ENCODE measurements at places on chromosomes 13 and 19.

- DNase-seq = no peak
Measured at GRCh38 chr13:65347420-65348030, 1882.6 kb downstream of the PCDH9 start.

GRCh38 chr19:31568724-31569123 lies 219.5 kb upstream of the TSHZ3 start:
- DNase-seq = no peak

GRCh38 chr13:61905054-61905453 lies 489.4 kb upstream of the PCDH20 start:
- DNase-seq = no peak

GRCh38 chr13:45915686-45916439 lies 64.3 kb upstream of the SIAH3 start:
- no peak for DNase-seq

GRCh38 chr19:3292958-3293529 lies 68.6 kb downstream of the CELF5 start:
- DNase-seq = no peak

GRCh38 chr13:31042481-31043165 lies 110.2 kb downstream of the TEX26 start:
- no peak for DNase-seq

DNA sequence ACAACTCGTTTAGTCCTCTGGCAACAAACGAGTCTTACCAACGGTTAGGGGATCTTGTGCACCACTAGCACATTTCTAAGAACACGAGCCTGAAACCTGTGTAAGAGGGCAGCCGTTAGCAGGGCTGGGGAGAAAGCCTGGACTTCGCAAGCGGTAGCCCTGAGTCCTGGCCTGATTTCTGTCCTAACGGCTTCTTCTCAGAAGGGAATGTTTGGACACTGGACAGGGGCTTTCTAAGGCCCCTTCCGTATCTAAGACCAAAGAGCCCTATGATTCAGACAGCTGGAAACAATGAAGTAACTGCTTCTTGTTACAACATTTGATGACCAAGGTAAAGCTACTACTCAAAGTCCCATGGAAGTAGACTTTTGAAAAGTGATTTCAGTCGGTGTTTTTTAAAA lies 2.2 kb downstream of the ANKRD10 start:
- peak; percentile 87 for DNase-seq

GRCh38 chr19:2181633-2181997 lies 17.9 kb downstream of the DOT1L start:
- DNase-seq = no peak

DNA sequence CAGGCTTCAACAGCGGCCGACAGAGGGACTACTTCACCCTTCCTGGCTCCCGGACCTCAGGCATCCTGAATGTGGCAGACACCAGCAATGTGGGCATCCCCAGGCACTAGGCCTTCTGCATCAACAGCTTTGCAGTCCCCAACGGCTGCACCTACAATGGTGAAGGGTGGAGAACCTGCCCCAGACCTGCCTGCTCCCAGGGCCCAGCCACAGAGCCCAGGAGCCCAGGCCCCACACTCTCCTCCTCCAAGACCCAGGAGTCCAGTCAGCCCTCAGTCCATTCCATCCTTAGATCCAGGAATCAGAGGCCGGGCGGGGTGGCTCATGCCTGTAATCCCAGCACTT lies 34.5 kb downstream of the HPN start:
- no peak for DNase-seq

DNA sequence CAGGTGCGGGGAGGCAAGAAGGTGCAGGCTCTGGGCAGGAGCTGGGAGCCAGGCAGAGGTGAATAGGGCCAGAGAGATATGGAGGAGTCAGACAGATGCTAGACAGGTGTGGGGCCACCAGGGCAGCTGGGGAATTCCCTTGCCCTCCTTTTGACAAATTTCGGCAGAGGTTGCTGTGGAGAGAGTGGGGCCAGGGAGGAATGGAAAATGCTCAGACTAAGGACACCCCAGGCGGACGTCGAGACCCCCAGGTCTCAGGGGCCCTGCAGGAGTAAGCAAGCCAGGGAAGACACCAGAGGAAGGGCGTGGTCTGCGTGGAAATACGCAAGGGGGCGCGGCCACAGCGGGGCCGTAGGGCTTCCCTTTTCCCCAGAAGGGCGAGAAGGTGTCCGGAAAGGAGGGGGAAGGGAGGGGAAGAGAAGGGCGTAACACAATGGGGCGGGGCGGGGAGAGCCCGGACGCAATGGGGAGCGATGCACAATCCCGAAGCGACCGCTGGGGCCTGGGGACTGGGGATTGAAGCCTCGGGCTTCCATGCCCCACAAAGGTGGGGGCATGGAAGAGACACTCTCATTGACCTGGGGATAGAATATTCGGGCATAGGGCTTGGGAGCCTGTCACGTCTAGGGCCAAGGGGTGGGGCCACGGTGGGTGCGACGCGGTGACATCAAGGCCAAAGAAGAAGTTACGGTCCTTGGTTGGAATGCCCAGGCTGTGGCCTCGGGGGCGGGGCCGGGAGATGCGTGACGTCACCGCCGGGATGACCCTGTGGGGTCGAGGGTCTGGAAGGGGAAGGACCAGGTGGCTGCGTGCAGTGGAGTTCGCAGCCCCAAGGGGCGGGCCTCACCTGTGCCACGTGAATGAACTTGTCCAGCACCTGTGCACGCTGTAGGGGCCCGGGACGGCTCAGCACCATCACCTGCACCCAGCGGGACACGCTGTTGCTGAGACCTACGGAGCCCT lies 8.2 kb downstream of the RASGRP4 start:
- no peak for DNase-seq

DNA sequence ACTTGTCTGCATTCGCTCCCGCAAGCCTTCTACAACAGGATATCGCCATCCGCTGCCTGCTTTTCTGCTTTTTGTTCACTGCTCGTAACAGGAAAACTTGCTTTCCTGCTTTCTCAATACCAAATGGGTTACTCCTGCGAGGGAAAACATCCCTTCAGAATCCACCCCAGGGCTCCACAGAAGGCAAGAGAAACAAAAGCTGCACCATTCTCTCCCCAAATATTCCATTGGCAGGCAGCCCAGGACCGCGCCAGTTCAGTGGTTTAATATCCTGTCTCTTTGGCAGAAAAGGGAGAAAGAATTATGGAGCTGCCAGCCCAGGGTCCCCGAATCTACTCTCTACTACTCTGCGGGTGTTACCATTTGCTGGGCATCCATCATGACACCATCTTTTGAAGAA lies 84.7 kb upstream of the DOCK9 start:
- peak; percentile 41 for DNase-seq

GRCh38 chr19:28614634-28615545 lies 598.1 kb downstream of the UQCRFS1 start:
- no peak for DNase-seq

DNA sequence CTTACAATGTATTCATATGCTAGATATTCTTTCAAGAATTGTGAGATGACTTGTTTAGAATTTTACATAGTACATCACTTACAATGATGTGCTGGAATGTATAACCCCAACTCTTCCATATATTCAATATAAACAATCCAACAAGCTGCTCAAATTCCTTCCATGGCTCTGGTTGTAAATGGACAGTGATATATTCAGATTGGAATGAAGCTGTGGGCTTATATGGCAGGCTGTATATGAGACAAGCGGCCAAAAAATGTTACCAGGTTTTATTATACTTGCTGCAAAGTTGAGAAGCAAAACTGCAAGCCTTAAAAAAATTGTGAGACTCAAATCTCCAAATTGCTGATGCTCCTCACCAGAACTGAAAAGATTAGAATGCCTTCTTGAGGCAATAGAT lies 83.6 kb upstream of the KLF12 start:
- peak; percentile 25 for DNase-seq

DNA sequence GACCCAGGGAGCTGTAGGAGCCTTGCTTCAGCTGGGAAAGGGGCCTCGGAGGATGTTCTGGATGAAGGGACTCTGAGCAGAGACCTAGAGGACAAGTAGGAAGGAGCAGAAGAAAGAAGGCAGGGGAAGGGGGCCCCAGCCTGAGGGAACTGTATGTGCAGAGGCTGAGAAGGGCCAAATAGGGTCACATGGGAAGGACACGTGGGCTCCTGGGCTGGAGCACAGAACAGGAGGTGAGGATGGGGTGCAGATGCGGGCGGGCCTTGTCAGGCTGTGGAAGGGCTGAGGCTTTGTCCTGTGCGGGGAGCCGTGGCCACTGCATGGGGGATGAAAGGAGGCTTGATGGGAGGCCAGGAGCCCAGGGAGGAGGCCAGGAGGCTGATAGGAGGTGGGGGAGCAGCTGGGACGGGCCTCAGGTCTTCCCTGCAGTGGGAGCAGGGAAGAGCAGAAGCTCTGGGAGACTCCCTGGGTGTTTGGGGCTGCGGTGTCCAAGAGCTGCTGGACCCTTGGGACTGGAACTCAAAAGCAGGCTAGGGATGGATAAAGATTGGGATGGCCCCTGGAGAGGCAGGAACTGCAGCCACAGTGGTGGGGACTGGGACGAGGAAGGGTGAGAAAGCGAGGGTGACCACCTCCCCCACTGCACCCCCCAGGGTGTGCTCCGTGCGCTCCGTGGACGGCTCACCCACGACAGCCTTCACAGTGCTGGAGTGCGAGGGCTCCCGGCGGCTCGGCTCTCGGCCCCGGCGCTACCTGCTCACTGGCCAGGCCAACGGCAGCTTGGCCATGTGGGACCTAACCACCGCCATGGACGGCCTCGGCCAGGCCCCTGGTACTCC lies 11.4 kb upstream of the LTBP4 start:
- no peak for DNase-seq

DNA sequence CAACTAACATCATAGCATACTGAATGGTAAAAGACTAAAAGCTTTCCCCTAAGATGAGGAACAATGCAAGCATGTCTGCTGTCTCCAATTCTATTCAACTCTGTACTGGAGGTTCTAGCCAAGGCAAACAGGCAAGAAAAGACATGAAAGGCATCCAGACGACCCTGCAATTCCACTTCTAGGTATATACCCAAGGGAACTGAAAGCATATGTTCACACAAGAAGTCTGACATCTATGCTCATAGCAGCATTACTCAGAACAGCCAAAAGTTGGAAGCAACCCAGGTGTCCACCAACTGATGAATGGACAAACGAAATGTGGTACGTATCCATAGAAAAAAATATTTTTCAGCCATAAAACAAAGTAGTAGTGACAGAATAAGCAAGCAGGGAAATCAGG lies 39.1 kb downstream of the PEPD start:
- no peak for DNase-seq

- no peak for DNase-seq
Measured at GRCh38 chr13:98801626-98802418, 49.4 kb upstream of the SLC15A1 start.

DNA sequence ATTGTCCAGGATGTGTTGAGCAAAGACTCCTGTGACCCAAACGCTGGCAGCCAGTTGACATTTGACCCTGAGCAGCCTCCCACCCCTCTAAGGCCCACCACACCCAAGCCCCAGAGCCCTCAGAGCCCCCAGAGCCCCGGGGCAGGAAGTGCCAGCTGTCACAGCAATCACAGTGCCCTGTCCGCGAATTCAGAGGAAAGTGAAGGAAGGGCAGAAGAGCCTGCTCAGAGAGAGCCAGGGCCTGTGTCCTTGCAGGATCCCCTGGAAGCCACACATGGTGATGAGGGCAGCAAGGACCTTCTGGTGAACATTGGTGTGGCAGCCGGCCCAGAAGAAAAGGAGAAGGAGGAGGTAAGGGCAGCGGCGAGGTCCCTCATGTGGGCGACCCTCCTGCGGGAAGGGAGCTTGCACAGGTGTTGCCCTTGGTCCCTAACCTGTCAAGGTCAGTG lies 63.7 kb downstream of the SPATA13 start:
- DNase-seq = no peak

DNA sequence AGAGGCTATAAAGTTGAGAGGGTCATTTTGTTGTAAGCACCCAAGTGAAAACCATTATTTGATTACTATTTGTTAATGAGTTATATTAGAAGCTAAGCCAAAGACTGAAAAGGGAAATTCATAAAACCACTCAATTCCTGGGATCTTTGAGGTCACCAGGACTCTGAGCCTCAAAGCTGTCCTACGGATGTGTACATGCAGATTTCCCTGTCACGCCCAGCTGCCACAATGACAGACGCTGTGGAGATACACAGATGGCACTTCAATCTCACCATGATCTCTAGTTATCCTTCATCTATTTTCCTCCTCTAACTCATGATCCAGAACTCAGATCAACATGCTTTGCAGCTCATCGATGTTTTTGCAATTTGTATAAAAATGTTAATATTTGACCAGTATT lies 403.5 kb upstream of the MIR17HG start:
- no peak for DNase-seq

DNA sequence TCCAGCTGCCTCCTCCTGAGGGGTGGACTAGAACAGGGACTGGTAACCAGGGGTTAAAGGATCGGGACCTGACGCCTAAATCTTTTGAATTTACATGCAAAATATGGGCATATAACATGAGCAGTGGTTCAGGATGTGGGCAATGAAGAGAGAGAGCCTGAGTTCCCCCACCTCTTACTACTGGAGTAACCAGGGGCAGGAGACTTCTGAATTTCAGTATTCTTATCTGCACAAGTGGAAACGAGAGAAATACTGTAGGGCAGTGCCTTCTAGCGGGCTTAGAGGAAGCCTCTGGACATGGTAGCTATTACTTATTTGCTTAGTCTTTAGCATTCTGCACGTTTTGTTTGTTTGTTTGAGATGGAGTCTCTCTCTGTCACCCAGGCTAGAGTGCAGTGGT lies 26.3 kb downstream of the BCAT2 start:
- DNase-seq = peak; percentile 37

- no peak for DNase-seq
Measured at GRCh38 chr13:112743451-112744167, 53.8 kb downstream of the ATP11A start.

GRCh38 chr19:38763795-38764220 lies 9.5 kb downstream of the LGALS7 start:
- DNase-seq = no peak

DNA sequence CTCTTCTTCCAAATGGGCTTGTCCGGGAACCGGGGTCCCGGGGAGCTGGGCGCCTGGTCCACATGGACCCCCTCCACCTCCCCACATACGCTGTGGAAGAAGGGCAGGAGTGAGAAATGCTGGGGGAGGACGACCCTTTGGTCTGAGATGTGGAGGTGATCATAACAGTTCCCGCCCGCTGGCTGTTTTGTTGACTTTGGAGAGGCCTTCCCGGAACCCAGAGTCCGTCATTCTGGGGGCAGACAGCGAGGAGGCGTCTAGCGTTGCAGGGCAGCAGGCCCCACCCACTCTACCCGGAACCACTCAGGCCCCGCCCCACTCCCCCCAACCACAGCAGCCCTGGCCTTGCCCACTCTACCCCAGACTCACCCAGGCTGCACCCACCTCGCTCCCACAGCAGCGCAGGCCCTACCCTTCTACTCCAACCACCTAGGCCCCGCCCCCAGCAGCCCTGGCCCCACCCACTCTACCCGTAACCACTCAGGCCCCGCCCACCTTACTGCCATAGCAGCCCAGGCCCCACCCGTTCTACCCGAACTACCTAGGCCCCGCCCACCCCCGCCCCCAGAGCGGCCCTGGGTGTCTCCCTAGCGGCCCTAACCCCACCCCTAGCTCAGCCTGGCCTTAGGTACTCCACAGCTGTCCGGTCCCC lies 7.1 kb downstream of the GPR108 start:
- DNase-seq = no peak

- no peak for DNase-seq
Measured at GRCh38 chr13:95552539-95553441, at the start of gene CLDN10. Gene CLDN10, plus strand, starts transcription at chr13:95552720. Its CDS starts 34 bp downstream, at chr13:95552754.

All from fibroblast of pulmonary artery (primary cell).